PC-9 (cell line): ENCODE measurements at places on chromosomes 5 and 9. TPM values are rescaled to one million over a fixed set of nuclear protein-coding genes. Genes with fewer than 3 reads are reported as not detected.

The IER5L gene
- total RNA-seq, result 35.5 and 37.3 TPM in 2 replicates

The PCDHB10 gene
- total RNA-seq, result not detected in 2 replicates

- DNase-seq, result no peak
Observed at GRCh38 chr9:101062686-101063085, 34.2 kb downstream of the PLPPR1 start.

DNA sequence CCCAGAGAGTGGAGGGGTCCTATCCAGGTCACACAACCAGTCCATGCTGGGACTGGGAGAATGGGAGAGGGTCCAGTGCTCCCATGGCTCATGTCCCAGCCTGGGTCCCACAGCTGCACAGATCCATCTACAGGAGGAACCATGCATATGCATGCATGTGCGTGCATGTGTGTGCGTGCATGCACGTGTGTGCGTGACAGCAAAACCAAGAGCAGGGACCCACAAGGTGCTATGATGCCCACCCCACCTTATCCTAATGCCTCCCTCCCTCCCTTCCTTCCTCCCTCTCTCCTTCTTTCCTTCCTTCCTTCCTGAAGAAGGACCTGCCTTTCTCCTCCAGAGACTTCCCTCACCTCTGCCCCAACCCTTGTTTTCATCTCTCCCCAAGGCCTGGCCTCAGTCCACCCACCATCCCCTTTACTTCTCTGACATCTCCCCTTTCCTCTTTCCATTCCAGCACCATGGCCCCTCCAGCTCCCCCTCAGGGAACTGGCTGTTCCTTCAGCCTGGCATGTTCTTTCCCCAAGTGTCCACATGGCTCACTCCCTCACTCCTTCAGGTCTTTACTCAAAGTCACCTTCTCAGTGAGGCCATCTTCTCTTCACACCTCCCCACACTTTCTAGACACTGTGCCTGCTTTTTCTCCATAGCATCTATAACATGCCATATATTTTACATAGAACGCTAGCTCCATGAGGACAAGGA is 21.8 kb downstream of the AQP7 start:
- DNase-seq, result no peak

DNA sequence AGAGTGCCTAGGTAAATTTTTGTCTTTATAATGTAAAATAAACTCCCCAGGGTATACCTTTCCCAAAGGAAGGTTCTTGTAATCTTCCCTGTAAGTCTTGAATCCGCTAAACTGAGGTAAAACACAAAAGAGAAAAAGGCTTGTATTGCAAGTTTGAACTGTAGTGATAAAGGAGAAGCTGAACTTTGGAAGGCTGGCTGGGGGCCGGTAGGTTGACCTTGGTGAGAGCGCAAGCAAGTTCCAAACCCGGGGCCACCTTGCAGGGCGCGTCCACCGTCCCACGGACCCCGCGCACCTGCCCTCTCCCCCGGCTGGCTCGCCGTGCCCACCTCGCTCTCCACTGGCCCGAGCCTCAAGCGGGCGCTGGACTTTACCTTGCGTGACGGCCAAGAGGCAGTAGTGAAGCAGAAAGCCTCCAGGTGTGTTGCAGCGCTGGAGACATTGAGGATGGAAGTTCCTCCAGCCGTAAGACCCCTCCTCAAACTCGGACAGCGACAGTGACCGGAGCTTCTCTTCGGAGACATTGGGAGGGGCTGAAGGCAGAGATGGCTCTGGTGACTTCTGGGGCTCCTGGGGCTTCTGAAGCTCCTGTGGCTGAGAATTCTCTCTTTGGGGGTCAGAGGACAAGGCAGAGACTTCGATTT is 428 bp downstream of the SLCO4C1 start:
- no peak for DNase-seq

DNA sequence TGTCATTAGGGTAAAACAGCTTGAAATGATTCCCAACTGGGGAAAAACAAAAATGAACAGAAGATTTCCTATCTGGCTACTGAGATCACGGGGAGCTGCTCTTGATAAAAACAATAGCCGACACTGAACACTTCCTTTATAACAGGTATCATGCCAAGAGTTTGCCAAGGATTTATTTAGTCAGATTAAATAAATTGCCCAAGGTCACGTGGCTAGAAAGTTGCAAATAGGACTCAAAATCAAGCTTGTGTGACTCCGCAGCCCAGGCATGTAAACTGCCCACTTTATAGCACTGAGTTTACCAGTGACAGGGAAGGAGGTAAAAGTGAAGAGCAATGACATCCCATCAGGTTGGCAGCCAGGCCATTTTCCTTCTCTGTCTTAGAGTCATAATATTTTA is 120.7 kb upstream of the ZNF618 start:
- no peak for DNase-seq

- DNase-seq, result no peak
Observed at GRCh38 chr5:10085185-10085584, 164.5 kb downstream of the ATPSCKMT start.

The CHSY3 gene
- 0.17 and 0.33 TPM in 2 replicates for total RNA-seq
